HCT116 (cell line): ENCODE measurements at places on chromosomes 1 and 21. TPM values are rescaled to one million over a fixed set of nuclear protein-coding genes. Genes with fewer than 3 reads are reported as not detected.

- DNase-seq: no peak
These were observed 142.5 kb downstream of the C1orf94 start for GRCh38 chr1:34319218-34319617.

- DNase-seq: no peak
These were observed 137.2 kb downstream of the KCTD3 start for GRCh38 chr1:215704089-215704860.

GRCh38 chr1:77783141-77783540 lies 3.7 kb downstream of the MIGA1 start:
- no peak for DNase-seq

DNA sequence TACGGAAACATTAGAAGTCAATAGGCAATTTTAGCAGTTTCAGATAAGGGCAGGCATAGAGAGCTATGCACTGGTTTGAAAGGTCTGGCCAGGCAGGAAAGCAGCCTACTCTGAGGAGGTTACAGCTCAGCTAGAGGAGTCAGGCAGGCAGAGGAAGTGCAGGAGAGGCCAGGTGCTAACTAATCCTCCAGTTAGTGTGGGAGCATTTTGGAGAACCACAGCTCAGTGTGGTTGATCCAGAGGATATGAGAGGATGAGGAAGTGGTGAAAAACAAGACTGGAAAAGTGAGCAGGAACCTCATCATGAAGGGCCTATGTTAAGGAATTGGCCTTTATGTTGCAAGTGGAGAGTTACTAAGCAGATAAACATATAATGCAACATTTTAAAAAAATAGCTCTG lies 282.4 kb upstream of the SGIP1 start:
- DNase-seq: no peak

- no peak for DNase-seq
These were observed 53.3 kb upstream of the TSPAN2 start for GRCh38 chr1:115142616-115143015.

Gene NPPA
- total RNA-seq: not detected

Gene FCER1G
- 0.86 TPM for total RNA-seq
